ENCODE measurements at places on chromosomes 3 and 15. TPM values are rescaled to one million over a fixed set of nuclear protein-coding genes. Genes with fewer than 3 reads are reported as not detected.

Gene HLTF
- total RNA-seq = 58.0 TPM

Gene ADAMTSL3
- 1.2 TPM for total RNA-seq

Gene GABRR3
- not detected for total RNA-seq

Gene LIPH
- not detected for total RNA-seq

Gene CCR9
- total RNA-seq = not detected

Gene SERINC4
- not detected for total RNA-seq

Gene GALNT15
- total RNA-seq = 93.0 TPM

Gene FOXB1
- total RNA-seq = not detected

Gene TIGIT
- not detected for total RNA-seq

Gene STRA6
- 0.83 TPM for total RNA-seq

Gene SOX14
- total RNA-seq = not detected

Gene PPM1M
- 47.1 TPM for total RNA-seq

Gene OSTN
- total RNA-seq = 0.44 TPM

Gene HCLS1
- 0.17 TPM for total RNA-seq

Gene DTWD1
- total RNA-seq = 50.3 TPM

Gene COL6A5
- not detected for total RNA-seq

Gene CD200
- total RNA-seq = not detected

Gene DNAH12
- total RNA-seq = under 0.01 TPM

Gene MEGF11
- not detected for total RNA-seq

Gene CASR
- not detected for total RNA-seq

Gene C3orf49
- not detected for total RNA-seq

Gene CDHR4
- total RNA-seq = not detected

Gene KAT2B
- total RNA-seq = 19.3 TPM

Gene MST1R
- 1.9 TPM for total RNA-seq

Gene CADPS
- 3.8 TPM for total RNA-seq

Gene TMEM207
- not detected for total RNA-seq

Gene ATP2B2
- not detected for total RNA-seq

Gene ITIH1
- not detected for total RNA-seq

Measured in smooth muscle cell of trachea (primary cell).